ENCODE measurements at places on chromosomes 16 and 17.
A peak's percentile ranks its signal among the peaks of the same experiment; 100 is the strongest.

DNA sequence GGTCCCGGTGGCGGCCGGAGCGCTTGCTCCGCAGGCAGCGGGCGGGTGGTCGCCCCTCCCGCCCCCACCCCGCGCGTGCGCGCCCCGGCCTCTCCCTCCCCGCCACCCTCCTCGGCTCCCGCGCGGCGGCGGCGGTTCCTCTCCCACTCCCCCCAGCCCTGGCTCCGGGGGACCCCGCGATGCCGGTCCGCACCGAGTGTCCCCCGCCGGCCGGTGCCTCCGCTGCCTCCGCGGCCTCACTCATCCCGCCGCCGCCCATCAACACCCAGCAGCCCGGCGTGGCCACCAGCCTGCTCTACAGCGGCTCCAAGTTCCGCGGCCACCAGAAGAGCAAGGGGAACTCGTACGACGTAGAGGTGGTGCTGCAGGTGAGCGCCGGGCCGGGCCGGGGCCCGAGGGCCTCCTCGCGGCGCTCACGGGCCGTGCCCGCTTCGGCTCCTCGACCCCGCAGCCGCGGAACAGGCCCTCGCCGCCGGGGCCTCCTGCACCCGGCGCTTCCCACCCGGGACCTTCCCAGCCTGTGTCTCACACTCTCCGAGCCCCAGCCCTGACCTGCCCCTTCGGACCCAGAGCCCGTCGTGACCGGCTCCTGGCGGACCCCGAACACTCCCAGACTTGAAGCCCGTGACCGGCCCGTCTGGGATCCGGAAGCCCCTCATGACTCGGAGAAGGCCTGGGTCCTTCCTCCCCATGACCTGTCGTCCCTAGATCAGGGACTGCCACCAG lies 490 bp downstream of the GID4 start:
- no peak for DNase-seq

DNA sequence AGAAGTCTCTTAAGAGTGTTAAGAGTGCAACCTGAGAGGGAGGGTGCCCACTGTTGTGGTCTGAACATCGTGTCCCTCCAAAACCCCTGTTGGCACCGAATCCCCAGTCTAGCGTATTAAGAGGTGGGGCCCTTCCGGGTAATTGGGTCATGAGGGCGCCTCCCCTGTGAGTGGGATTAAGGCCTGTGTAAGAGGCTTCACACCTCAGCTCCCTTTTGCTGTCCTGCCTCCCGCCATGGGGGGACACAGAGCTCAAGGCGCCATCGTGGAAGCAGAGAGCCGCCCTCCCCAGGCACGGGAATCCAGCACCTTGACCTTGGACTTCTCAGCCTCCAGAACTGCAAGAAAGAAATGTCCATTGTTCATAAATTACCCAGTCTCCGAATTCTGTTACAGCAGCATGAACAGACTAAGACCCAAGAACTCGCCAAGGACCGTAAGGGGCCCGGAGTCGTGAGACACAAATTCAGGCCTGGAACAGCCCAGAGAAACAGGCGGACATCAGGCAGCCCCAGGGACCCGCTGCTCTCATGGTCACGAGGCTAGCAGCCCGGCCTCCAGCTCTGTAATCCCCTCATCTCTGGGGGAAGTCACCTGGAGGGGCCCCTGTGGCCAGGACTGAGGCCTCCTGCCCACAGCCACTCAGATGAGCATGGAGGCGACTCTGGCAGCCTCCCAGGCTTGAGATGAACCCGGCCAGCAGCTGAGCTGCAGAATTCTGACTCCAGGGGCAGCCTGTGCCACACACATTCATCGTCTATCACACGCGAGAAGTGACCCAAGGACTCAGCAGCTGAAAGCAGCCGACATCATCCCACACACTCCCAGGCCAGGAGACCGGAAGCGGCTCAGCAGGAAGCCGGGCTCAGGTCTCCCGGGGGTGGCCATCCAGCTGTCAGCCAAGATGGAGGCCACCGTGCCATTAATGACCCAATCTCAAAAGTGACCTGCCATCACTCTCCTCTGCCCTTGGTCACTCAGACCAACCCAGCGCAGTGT lies 12.8 kb upstream of the CHMP6 start:
- DNase-seq = no peak

DNA sequence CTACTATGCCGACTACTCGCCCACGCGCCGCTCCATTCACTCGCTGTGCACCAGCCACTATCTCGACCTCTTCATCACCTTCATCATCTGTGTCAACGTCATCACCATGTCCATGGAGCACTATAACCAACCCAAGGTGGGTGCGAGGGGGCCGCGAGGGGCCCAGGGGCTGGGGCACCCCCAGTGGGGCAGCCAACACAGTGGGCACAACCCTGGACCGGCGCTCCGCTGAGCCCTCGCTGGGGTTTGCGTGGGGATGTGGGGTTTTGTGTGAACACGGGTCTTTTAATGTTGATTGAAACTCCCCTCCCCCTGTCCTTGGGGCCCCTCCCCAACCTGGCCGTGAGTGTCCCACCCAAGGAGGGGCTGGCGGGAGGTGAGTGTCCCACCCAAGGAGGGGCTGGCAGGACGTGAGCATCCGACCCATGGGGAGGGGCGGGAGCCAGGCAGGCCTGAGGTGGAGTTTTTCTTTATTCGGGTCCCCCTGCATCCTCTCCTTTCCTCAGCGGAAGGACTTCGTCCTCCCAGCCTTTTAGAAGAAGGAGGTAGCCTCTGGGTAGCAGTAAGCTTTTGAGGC lies 11.2 kb downstream of the TPSG1 start:
- DNase-seq = no peak

GRCh38 chr17:28712705-28713415 lies 1.2 kb upstream of the PROCA1 start:
- DNase-seq = no peak

DNA sequence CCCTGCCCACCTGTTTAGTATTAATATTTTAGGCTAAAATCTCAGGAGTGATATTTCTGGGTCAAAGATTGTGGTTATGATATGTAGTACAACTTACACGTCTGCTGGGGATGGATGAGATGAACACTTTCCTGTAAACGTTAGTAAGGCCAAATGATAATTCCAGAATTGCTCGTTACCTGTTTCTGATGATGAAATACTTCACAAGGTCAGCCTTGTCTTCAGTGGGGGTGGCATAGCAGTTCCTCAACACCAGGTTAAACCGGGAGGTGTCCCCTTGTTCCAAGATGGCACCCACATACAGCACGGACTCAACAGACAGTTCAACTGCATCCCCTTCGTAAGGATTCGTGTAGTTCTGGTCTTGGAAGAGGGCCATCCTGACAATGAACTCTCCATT lies 9.3 kb downstream of the GP2 start:
- DNase-seq = no peak

GRCh38 chr17:33493566-33493965 lies 200.5 kb upstream of the ASIC2 start:
- no peak for DNase-seq

GRCh38 chr17:76155988-76156661 lies 15.1 kb upstream of the FOXJ1 start:
- no peak for DNase-seq

GRCh38 chr16:85086347-85087291 lies 25.7 kb downstream of the CIBAR2 start:
- DNase-seq = peak; percentile 62

- no peak for DNase-seq
Observed at GRCh38 chr16:87620201-87620495, 17.8 kb downstream of the JPH3 start.

DNA sequence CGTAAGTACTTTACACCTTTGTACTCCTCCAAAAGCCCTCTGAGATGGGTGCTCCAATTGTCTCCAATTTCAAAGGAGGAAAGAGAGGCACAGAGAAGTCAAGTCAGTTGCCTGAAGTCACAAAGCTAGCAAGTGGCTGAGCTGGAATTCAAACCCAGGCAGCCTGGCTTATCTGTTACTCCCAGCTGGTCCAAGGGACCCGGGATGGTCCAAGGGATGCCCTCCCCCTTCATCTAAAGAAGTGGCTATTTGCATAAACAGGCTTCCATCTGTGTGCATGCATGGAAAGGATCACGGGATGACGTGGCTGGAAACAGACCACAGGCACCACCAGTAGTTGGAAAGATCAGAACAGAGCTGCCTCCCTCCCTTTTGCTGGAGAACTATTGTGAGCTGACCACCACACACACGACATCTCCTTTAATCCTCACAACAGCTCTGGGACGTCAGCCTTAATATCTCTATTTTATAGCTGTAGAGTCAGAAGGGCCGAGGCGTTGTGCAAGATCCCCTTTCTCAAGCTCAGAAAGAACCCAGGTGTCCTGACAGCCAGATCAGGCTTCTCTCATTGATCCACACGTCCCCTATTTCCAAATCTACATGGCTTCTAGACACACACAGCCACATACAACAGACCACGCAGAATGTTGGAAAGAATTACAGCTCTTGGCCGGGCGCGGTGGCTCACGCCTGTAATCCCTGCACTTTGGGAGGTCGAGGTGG lies 10.9 kb upstream of the COL1A1 start:
- peak; percentile 92 for DNase-seq

DNA sequence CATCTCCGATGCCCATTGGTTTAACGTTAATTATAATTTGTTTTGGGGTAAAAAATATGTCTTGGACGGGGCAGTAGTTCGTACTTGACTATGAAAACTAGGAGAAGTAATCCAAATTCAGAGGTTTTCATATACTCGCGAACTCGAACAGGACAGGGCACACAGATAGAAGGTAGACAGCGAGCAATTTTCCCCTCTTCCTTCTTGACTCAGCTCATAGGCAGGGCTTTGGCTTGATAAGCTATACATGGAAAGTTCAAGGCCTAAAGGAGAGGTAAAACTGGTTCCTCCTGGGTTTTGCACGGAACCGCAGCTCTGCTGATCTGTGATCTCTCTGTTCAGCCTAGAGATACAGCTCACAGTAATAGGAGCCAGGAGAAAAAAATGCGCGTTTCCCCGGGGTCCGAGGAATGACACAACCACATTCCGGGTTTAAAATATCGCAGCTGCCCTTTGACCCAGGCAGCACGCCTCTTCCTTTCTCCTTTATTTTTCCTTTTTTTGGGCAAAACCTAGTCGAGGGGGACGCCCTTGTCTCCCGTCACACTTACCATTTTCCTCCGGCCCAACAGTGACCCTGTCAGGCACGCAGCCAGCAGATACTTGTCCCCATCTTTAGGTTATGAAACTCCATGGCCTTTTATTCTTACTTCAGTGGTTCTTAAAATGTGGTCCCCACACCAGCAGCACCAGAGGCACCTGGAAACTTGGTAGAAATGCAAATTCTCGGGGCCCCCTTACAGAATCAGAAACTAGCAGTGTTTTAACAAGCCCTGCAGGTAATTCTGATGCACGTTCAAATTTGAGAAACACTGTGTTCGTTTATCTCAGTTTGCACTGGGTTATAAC lies 1.7 kb upstream of the LASP1 start:
- DNase-seq = peak; percentile 55

- no peak for DNase-seq
Observed at GRCh38 chr16:12256921-12257320, 280.4 kb downstream of the SNX29 start.
